ENCODE measurements at places on chromosomes 3 and 15.

DNA sequence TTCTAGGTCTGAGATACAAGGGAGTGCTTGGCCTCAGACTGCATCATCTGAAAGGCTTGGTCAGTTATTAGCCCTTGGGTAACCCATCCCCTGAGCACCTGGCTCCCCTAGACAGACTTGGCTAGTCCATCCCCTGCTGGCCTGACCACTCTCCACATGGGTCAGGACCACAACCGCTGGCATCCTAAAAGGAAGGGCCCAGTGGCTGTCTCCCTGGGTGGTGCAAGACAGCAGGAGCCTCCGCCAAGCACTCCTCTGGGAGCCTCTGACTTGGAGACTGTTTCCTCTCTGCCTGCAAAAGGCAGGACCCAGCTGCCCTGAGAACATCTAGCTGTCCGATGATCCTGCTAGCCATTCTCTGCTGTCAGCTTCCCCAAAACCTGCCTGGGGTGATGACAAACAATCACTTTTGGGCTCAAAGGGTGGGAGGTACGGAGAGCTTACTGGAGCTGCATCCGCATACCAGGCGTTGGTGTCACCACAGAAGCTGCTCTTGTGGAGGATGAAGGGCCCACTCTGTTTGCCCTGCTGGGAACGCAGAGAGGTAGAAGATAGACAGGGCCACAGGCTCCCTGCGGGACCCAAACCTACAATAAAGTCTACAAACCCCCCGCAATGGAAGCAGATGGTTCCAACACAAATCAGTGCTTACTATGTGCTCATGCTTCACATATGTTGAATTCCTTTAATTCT lies 108.0 kb upstream of the PRR20G start:
- DNase-seq = no peak

DNA sequence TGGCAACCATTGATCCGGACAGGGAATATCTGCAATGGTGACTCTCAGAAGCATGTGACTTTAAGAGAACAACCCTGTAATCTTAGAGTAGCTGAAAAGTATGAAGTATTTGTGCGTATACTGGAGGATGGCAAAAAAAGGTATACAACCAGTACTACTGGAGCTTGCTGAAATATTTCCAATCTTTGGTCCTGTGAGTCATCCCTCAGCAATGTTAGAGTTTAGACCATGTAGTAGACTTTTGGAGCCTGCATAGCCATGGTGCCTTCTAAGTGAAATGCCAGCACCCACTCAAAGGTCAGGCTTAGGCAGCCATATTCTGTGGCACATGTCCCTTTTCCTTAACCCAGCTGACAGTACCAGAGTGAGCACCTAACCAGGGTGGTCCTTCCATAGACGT lies 429.4 kb downstream of the NTRK3 start:
- no peak for DNase-seq

DNA sequence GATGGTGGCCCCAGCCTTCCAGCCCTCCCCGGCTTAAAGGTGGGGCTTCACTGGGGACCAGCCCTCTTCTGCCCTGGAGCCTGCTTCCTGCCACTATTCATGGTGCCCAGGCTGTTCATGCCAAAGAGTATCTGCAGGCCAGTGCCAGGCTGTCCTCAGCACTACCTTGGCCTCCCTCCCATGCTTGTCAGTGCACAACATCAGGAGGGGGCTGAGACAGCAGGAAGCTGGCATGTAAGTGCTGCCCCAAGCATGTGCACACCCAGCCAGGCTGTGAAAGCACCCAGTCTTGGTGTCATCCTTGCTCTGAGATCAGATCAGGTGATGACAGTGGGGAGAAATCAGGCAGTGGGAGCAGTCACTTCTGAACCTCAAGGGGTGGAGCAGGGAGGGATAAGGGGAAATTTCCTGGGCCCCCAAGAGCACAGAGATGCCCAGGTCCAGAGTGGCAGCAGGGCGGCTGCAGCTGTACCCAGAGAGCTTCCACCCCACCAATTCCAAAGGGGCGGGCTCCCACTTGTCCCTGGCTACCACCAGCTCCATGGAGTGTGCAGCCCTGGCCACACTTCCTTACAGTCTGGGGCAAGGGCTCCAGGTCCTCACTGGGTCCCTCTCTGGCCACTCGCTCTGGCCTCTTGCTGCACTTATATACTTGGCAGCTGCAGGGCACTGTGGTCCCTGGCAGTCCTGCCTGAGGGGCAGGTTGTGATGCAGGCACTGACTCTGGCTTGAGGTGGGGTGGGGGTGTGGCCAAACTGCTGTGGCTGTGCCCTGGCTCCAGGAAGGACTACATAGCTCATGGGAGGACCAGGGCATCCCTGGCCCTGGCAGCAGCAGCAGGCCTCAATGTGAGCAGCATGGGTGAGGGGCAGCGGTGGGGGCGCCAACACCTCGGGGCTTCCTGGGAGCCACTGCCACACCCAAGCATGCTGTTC lies 91.4 kb upstream of the TNFSF10 start:
- DNase-seq = no peak

- DNase-seq = no peak
These were observed 97.8 kb downstream of the CLDN1 start for GRCh38 chr3:190224456-190224855.

GRCh38 chr3:123833398-123833785 lies 50.7 kb downstream of the MYLK start:
- no peak for DNase-seq

- DNase-seq = no peak
These were observed 47.8 kb downstream of the PCSK6 start for GRCh38 chr15:101441696-101442095.

DNA sequence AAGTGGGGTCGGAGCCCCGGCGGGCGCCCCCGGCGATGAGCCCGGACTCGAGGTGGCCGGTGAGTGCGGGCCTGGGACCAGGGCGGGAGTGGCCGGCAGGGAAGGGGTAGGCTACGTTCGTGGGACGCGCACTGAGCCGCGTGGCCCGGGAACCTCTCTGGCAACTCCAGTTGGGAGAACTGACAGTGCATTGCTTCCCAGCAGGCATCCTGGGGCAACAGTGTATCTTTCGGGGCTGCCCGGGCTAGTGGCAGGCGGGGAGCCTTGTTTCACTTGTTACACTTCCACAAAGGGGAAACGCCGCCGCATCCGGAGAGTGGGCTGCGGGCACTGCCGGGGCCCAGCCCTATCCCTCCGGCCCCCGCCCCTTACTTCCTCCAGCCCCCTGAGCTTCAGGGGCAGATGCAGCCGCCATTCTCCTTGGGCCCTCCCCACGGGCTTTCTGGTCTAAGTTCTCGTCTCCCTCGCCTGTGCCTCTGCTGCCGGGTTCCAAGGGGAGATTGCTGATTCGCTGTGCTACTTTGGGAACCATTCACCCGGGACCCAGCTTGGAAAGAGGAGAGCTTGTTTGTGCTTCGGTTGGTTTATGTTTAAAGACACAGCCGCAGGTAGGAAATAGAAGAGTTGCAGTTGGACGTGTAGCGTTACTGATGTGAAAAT lies 675 bp downstream of the BRPF1 start:
- DNase-seq = no peak

- DNase-seq = no peak
These were observed 29.6 kb downstream of the SFMBT1 start for GRCh38 chr3:53016236-53016635.

GRCh38 chr15:76861815-76862397 lies 43.2 kb downstream of the SCAPER start:
- no peak for DNase-seq

GRCh38 chr3:177220136-177220974 lies 23.1 kb upstream of the TBL1XR1 start:
- no peak for DNase-seq

DNA sequence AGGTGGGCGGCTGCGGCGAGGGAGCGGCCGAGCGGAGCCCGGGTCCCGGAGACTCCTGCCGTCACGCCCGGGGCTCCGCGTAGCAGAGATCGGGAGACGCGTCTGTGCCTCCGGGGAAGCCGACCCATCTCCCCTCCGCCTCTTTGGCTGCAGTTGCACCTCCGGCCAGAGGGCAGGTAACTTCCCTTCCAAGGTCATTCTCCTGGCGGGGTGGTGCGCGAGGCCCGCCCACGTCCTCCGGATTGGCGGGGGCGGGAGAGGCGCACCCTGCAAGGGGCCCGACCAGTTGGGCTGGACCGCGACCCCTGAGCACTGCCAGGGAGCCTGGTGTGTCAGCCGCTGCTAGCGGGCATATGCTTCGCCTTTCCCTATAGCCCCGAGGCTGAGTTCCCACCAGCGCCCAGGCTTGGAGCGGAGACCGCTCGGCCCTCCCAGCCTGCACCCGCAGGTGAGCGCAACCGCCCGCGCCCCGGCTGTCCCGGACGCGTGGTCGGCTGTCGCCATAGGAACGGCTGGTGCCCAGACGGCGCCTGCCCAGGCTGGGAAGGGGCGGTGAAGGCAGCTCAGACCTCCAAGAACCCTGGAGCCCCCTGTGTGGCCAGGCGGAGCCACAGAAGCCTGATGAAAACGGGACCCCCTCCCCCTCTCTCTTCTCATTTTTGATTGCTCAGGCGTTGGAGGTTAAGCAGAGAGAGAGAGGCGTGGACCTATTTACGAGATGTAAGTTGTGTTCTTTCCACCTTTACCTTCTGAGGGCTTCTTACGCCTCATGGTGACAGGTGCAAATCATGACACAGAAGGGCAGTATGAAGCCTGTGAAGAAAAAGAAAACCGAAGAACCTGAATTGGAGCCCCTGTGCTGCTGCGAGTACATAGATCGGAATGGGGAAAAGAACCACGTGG lies 453 bp downstream of the ZDHHC23 start:
- DNase-seq = no peak

GRCh38 chr3:77048186-77048585 lies 8.3 kb downstream of the ROBO2 start:
- DNase-seq = no peak

GRCh38 chr3:159029306-159030026 lies 227.6 kb downstream of the MFSD1 start:
- no peak for DNase-seq

DNA sequence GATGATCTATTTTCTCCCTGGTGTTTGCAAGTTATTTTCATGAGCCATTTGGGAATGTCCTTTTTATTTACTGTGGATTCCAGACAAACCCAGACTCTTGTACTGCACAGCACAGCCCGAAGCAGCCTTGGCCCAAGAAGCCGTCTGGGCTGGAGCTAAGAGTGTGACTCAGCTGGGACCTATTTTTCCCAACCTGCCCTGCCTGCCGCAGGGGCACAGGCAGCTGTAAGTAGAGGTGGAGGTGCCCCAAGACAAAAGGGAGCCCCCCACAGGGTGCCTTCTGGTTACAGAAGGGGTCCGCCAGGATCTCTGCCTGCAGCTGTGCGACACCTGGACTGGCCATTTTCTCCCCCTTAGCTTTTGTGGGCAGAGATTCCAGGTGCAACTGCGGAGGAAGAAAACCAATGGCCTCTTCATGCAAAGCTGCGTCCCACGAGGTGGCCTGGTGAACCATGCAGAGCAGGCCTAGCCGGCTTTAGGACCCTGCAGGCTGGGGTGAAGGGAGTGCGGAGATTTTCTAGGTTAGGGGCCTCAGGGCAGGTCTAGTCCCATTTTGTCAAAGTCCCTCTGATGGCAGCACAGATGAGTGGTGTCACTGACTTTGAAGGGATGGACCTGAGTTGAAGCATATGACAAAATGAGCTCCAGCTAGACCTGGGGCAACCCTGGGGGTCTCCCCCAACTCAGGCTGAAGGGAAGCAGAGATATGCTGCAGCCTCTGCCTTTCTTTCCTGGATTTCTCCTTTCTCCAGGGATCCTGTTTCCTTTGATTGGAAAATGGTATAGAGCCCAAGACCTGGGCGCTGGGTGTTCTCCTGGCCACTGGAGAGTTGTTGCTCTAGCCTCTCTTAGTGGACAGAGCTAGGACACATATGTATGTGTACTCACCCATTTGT lies 131.2 kb downstream of the KLF13 start:
- no peak for DNase-seq

DNA sequence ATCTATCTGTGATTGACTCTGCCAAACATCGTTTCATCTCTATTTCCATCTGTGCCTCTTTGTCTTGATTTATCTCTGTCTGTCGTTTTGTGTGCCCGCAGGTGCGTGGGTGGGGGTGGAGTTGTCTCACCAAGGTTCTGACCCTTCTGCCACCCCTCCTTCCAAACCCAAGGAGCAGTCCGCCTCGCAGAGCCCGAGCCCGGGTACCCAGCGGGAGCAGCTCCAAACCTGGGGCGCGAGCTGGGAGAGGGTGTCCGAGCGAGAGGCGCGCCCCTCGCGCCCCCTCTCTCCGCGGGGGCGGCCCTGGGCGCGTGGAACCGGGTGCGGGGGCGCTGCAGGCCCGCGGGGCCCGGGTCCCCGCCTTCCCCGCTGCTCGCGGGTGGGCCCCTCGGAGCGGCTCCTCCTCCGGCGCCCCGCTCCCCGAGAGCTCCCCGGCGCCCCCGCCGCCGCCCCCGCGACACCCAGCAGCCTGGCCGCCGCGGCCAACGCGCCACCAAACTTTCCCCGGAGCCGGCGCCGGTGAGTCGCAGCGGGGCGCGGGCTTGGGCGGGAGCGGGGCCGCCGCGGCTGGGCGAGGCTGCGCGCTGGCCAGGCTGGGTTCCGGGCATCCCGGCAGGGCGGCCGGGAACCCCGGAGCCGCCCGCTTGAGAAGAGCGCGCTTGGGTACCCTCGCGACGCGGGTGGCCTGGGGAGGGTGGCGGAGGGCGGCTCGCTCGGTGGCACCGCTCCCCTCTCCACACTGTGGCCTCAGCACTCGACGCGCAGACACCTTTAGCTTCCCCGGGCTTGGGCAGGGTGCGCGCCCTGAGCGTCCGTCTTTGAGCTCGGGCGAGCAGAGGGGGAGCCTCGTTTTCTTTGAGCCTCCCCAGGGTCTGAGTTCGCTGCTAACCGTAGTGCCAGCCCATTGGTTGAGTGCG lies at the start of gene HRH1:
HRH1 (plus strand) TSS at position 458 of the 917 bp plus-strand sequence. CDS start 104,545 bp downstream, outside the sequence.
- DNase-seq = no peak

- no peak for DNase-seq
These were observed 78.2 kb downstream of the TM2D3 start for GRCh38 chr15:101573951-101574350.

DNA sequence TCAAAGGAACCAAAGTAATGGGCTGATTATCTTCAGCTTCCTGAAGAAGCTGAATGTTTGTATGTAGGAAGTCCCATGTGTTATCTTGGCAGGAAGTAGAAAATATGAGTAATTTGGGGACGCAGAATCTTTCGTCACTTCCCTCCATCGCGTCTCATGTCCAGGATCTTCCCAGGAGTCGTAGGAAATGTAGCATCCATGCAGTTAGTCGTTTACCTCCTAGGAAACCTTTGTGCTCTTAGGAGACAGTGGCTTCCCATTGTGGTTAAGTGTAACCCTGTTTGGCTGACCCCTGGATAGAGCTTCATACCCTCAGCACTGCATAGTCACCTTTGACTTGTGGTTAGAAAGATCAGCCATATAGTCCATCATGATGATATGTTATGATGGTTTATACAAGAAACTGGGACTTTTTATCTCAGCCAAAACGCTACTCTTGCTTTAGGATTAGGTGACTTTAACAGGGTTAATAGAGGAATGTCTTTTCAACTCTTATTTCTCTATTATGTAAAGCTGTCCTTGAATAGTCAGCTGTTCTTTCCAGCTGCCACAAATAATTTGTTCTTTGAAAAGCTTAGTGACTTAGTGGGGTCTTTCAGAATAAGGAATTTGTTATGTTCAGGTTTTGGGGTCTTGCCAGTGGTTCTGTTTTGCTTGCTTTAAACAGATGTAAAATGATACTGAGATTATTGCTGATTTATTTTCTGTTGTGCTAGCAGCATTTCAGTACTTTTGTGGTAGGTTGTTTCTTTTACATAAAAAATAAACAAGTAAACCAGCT lies 92.2 kb downstream of the KLHL25 start:
- no peak for DNase-seq
